Activated CD4-positive, CD25-positive, alpha-beta regulatory T cell treated with anti-CD3 and anti-CD28 coated beads, Interleukin-2, amount 50 U/mL, for 72 hours (primary cell): ENCODE measurements at places on chromosomes 7 and 10.

GRCh38 chr10:2929480-2930258, 137.7 kb upstream of the PFKP start:
- no peak for DNase-seq

DNA sequence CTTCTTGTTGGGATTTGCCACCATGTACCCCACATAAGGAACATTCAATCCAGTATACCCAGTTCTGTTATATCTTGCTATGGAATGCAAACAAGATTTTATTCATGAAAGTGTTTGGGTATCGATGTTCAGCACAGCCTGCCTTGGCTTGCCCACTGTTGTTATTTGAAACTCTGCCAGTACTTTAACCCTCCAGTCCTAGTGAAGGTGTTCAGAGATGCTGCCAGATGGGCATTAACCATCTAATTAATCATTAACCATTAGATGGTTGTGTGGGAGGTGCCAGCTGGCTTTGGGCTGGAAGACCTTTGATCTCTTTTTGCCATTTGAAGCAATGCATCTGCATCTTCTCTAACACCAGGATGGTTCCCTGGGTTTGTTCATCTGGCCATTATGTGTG, 363.0 kb downstream of the SH2D4B start:
- DNase-seq, result no peak

DNA sequence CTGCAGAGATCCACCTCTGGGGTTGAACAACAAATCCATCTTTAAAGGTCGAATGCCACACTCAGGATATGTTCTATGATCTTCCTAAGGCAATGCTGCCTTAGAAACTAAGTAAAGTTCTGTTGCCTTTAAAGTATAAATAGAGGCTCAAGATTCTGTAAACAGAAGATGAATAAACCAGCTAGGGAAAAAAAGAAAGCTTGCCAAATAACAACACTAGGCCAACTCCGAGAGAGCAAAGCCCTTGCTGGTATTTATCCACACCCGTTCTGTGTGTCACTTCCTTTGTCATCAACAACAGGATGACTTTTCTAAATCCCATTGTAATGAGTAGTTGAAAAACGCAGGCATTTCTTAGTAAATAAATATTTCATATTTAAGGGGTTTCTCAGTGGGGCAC, 330.0 kb upstream of the GLI3 start:
- no peak for DNase-seq

- DNase-seq, result no peak
Observed at GRCh38 chr10:70509757-70510147, 31.2 kb downstream of the PALD1 start.

DNA sequence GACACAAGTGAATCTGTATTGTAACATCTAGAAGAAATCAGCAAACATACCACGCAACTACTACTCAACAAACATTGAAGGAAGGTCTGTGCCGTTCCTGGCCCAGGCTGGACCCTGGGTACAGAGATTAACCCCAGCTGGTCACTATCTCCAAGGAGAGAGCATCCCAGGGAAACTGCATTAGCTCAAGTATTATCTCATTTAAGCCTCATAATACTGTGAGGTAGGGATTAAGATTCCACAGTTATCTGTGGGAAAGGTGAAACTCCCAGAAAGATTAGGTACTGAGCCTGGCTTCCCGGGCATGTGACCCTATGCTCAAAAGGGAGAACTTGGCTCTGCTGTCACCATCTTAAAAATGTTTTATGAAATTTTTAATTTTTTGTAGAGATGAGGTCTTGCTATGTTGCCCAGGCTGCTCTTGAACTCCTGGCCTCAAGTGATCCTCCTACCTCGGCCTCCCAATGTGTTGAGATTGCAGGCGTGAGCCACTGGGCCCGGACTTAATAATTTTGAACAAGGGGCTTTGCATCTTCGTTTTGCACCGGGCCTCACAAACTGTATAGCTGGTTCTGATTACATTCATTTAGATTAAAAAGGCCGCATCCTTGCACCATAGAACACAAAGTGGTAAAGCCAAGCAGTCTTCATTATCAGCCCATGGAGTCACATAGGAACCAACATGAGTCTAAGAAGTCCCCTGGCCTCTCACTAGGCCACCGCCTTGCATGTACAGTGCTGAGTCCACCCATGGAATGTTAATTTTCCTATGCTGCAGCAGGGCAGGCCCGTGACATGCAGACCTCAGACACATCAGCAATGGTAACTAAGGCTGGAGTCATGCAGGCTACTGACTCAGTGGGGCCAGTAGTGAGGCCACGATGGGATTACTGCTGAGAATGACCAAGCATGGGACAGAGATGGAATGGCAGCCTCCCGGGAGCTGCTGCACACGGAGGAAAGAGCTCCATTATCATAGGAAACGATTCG, 5.5 kb upstream of the CTBP2 start:
- no peak for DNase-seq

DNA sequence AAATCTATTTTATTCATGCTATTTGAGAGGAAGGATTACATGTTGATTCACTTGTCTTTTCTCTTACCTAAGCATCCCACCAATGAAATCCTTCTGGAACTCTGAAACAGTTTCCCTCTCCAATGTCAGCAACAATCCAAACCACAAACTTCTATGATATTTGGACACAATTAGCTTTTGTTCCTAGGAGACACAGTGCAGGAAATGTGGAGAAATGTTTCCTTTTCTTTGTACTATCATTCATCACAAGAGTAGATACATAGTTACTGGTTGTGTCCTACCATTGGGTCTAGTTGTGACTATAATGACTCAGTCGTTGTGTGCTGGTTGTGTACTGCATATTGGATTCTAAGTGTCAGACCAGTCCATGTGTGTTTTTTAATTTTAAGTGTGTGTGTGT, 156.8 kb upstream of the MAGI2 start:
- DNase-seq, result no peak

- no peak for DNase-seq
Observed at GRCh38 chr10:15461353-15462108, 90.4 kb upstream of the FAM171A1 start.
